ENCODE measurements at places on chromosomes 3 and 15.

DNA sequence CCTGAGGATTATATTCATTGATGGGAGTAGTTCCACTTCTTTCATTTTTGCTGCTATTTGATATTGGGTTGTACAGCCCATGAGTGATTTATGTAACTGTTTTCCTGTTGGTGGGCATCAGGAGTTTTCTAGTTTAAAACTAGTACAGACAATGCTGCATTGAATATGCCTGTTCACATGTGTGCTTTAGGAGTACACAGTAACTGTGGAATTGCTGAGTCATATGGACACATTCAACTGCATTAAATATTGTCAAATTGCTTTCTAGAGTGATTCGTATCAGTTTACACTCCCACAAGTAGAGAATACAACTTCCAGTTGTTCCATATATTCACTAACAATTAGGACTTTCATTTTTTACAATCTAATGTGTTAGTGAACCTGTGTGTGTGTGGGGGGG lies 59.8 kb upstream of the THSD4 start:
- DNase-seq, result no peak

DNA sequence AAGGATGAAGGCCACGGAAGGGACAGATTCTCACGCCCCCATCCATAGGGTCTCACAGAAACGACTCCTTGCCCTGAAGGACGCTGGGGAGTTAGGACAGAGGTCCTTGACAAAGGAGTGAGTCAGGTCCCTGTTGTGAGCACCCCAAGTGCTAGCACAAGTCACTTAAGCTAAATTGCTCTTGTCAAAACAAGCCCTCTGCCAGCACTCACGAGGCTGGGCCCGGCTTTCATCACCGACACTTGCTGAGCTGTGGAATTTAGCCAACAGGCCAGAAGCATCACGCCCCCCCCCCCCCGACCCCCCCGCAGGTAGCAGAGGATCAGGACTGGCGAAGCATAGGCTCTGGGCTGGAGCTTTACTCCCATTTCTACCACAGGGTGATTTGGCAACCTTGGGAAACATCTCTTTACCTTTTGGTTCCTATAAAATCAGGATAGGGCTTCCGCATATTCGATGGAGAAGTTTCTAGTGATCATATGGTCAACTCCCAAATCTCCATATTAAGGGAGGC lies 75.4 kb downstream of the ADCY5 start:
- DNase-seq, result no peak

GRCh38 chr3:46208167-46208704 lies at the start of gene CCR1:
CCR1 (minus strand) TSS chr3:46208313; CDS start chr3:46204313, 4,000 bp downstream.
- DNase-seq, result peak; percentile 44

DNA sequence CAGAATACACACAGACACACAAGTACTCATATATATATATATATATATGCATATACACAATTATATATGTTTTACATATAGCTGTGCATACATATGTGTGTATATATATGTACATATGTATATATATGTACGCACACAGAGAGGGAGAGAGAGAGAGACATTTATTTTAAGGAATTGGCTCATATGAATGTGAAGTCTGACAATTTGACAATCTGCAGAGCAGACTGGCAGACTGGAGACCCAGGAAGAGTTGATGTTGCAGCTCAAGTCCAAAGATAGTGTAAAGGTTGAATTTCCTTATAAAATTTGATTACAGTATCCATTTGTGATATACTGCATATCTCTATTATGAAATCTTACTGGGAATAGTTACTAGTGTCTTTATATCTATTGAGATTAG lies 1330.3 kb upstream of the CADM2 start:
- no peak for DNase-seq

GRCh38 chr15:61768131-61768530 lies 292.1 kb downstream of the VPS13C start:
- no peak for DNase-seq

DNA sequence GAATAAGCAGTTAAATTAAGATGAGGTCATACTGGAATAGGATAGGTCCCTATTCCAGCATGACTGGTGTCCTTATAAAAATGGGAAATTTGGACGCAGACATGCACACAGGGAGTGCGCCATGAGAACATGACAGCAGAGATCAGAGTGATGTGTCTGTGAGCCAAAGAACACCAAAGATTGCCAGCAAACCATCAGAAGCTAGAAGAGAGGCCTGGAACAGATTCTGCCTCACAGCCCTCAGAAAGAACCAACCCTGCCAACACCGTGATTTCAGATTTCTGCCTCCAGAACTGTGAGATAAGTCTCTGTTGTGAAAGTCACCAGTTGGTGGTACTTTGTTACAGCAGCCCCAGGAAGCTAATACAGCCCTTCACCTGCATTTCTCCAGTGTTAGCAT lies 34.7 kb downstream of the EPHB1 start:
- no peak for DNase-seq

DNA sequence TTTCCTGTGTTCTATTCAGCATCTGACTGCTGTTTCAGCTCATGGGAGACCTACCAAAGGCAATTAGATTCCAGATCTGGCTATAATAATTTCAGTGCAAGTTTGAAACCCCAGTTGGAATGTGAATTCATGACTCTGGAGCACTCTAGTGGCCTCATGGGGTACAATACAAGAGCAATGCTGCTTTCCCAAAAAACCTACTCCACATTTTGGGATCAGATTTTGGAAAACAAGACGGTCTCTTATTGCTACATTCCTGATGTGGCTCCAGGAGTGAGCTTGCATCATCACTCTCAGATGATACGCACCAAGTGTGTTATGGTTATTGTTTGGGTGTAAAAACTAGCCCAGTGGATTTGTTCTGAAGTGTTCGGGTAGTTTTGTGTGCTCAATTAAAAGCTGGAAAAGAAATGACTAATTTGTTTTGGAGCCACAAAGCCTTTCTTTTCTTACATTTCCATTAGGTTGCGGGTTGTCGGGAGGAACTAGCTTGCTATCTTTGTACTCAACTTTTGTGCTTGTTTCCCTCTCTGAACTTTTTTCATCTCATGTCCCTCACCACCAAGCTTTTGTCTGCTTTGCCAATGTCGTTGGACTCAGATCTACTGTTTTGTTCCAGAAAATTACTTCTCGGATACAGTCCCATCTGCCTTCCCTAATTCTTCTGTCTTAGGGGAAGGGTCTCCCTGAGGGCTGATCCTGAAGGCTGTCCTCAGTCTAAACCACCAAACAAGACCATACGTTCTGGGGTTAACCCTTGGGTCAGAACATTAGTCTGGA lies 272.1 kb downstream of the BBX start:
- no peak for DNase-seq

GRCh38 chr3:21654662-21655061 lies 96.3 kb downstream of the ZNF385D start:
- no peak for DNase-seq

- no peak for DNase-seq
Measured at GRCh38 chr3:165197481-165197800, 1.3 kb upstream of the SLITRK3 start.
